ENCODE measurements at places on chromosomes 2 and 18. TPM values are rescaled to one million over a fixed set of nuclear protein-coding genes. Genes with fewer than 3 reads are reported as not detected.

- no peaks in the 10 kb centered on the region for H3K4me1 ChIP-seq
- H3K27me3 ChIP-seq: no peaks in the 10 kb centered on the region
- no peak overlapping the region for H3K4me3 ChIP-seq
- no peaks in the 10 kb centered on the region for H3K36me3 ChIP-seq
- no peak overlapping the region for H3K27ac ChIP-seq
Measured at GRCh38 chr2:941871-942270, 8.8 kb upstream of the SNTG2 start.

DNA sequence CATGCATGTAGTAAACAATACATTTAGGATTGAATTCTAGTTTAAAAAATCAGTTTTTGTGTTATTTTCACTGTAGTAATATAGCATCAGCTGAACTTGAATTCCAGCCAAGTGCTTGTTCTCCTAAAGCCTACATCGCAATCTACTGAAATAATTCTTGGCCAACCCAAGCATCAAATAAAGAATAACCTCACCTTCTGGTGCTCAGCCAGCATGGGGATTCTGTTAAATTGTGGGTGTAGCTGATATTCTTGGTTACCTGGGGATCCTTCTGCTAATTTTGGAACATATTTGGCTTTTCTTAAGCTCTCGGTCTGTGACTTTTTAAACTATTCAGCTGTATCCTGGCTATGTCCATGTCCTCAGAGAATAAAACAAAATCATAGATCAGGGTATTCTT, 248.8 kb downstream of the NRXN1 start:
- no peaks in the 10 kb centered on the region for H3K27me3 ChIP-seq
- no peak for DNase-seq
- no peaks in the 10 kb centered on the region for H3K4me1 ChIP-seq

GRCh38 chr2:50791271-50791670, 240.7 kb downstream of the NRXN1 start:
- no peak for DNase-seq
- no peak overlapping the region for H3K27ac ChIP-seq
- H3K36me3 ChIP-seq: no peaks in the 10 kb centered on the region

SERPINB3 gene
- not detected for total RNA-seq

PLGLB1 gene
- total RNA-seq: 3.3 TPM

- no peak overlapping the region for H3K4me3 ChIP-seq
- no peak overlapping the region for H3K27ac ChIP-seq
- no peak for DNase-seq
- no peaks in the 10 kb centered on the region for H3K27me3 ChIP-seq
Measured at GRCh38 chr2:127594116-127594591, 51.8 kb upstream of the GPR17 start.

SLC9A2 gene
- 0.58 TPM for total RNA-seq

Data from upper lobe of right lung (tissue), 1 donor.